ENCODE measurements at places on chromosomes 6 and 20. TPM values are rescaled to one million over a fixed set of nuclear protein-coding genes. Genes with fewer than 3 reads are reported as not detected.
A peak's percentile ranks its signal among the peaks of the same experiment; 100 is the strongest.

- DNase-seq: no peak
These were observed 47.8 kb upstream of the PLCG1 start for GRCh38 chr20:41089555-41089954.

- DNase-seq: no peak
These were observed 64.8 kb downstream of the GRIK2 start for GRCh38 chr6:101458336-101458735.

GRCh38 chr6:3162565-3163247 lies 5.4 kb upstream of the TUBB2A start:
- DNase-seq: peak; percentile 68

GRCh38 chr6:11662323-11662722 lies 116.3 kb downstream of the ADTRP start:
- no peak for DNase-seq

Gene RGS17
- 0.78 TPM for total RNA-seq

Gene LGSN
- total RNA-seq: not detected

DNA sequence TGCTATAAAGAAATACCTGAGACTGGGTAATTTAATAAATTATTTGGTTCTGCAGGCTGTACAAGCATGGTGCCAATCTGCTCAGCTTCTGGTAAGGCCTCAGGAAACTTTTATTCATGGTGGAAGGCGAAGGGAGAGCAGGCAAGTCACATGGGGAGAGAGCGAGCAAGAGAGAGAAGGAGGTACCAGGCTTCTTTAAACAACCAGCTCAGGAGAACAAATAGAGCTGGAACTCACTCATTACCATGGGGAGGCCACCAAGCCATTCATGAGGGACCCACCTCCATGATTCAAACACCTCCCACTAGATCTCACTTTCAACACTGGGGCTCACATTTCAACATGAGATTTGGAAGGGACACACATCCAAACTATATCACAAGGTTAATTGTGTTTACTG lies 44.9 kb upstream of the CRISP1 start:
- no peak for DNase-seq

DNA sequence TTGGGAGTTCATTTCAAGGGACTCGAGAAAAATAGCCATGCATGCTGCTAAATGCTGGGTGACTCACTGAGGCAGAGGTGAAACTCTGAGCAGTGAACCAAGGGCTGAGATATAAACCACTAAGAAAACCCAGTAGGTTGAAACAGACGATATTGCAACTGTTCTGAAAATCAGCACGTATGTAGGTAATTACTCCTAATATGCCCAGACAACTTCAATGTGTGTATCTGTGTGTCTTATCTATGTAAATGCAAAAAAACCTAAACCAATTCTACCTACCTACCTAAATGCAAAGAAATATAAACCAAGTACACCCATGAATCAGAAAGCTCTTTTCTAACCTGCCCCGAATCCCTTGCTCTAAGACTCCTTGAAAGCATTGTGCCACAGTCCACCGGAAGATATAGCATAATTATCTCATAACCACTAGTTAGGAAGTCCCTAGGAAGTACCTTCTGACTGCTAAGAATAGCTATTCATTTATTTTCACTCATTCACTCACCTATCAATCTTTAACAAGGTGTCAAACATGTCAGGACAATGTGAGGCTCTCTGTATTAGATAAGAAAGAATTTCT lies 458.7 kb upstream of the RUNX2 start:
- no peak for DNase-seq

DNA sequence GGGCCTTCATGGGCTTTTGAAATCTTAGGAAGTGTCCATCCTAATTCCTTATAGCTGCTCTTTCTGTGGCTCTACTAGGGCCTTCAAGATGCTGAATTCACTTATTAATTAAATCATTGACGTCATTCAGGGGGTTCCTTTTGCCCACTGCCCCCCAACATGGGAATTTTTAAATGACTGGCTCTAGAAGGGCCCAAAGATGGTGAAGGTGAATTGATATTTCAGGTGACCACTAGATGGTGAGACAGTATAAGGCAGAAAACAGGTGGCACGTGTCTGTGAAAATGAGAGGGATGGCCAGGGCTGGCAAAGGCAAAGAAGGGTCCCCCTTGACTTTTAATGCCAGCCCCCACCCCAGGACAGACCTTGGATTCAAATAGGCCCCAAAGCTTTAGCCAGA lies 11.8 kb downstream of the GNAS start:
- DNase-seq: peak; percentile 29

DNA sequence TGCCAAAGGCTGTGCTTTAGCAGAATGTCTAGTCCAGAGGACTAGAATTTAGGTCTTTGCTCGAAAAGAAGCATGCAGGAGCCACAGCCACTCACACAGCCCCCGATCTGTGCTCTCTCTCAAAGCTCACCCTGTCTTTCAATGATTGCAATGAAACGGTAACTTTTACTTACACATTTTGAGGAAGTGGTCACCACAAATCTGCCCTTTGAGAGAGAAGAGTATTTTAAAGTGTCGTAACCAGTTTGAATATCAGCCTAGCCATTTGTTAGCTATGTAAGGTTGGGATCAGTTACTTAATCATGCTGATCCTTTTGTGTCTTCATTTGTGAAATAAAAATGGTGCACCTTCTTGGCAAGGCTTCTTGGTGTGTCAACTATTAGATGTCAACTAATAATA lies 209.0 kb downstream of the TFAP2A start:
- DNase-seq: no peak

Measured in Calu3 (cell line).